NCI-H82 (cell line): ENCODE measurements at places on chromosomes 11 and 22.

GRCh38 chr22:36197065-36197440 is 4.6 kb downstream of the APOL4 start:
- peak; percentile 76 for DNase-seq

- no peak for DNase-seq
Observed at GRCh38 chr22:39630721-39631120, 60.2 kb downstream of the CACNA1I start.

- peak; percentile 78 for DNase-seq
Observed at GRCh38 chr22:36741204-36741793, 34.6 kb downstream of the IFT27 start.

DNA sequence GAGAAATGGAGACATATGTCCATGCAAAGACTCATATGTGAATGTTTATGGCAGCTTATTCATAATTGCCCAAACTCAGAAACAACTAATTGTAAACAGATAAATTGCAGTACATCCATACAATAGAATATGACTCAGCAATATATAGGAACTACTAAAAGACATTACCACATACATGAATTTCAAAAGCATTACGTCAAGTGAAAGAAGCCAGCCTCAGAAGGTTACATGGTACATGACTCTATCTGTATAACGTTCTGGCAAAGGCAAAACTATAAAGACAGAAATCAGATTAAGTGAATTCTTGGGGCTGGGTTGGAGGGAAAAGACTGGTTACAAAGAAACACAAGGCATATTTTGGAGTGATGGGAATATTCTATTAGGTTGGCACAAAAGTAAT is 7.2 kb downstream of the KCTD21 start:
- no peak for DNase-seq

- DNase-seq, result no peak
Observed at GRCh38 chr11:60338053-60338452, 11.0 kb downstream of the MS4A6E start.

GRCh38 chr22:42301742-42302102 is 31.3 kb upstream of the TCF20 start:
- no peak for DNase-seq

- DNase-seq, result no peak
Observed at GRCh38 chr11:77403211-77403610, 70.7 kb downstream of the PAK1 start.

DNA sequence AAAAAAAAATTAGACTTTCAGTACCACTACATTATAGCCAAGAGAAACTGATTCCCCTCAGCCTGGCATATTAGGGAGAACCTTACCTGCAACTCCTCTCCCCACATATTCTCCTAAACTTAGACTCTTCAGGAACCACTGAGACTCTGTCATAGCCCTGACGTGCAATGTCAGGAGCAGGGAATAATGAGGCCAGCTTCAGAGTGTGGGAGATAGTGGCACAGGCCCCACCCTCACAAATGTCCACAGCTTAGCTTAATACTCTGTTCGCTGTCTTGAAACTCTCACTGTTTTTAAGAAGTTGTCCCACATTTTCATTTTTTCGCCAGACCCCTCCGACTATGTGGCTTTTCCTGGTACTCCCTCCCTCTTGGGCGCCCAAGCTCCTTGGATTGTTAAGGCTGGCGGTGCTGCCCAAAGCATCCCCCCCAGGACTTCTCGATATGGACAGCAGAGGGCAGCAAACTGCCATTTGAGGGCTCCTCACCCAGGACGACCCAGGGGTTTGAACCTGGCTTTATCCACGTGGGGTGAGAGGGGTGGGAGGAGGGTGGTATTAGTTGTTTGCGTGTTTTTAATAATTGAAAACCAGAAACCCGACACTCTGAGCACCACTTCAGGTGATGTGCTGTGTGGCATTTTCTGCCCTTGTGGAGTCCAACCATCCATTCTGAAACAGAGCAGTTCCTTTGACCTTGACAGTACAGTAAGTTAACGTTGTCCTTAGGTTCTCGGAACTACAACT is 45.2 kb upstream of the RASSF10 start:
- DNase-seq, result peak; percentile 81

GRCh38 chr22:50361222-50361621 is 18.1 kb downstream of the PPP6R2 start:
- DNase-seq, result no peak

DNA sequence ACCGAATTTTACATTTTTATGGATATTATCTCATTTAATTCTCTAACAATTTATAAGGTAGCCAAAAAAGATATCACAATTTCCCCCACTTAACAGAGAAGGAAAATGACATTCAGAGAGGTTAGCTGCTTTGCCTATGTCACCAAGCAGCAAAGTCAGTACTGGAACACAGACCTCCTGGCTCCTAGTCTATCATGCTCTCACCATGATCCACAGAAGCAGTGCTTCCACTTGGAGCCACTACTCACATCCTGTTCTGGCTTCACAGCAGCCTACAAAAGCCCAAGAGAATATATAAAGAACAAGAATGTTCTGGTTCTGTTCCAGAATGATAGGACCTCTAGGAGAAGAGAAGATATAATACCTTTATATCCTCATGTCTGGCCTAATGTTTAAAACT is 59.5 kb upstream of the SCUBE2 start:
- no peak for DNase-seq

GRCh38 chr11:127972816-127973215 is 614.5 kb downstream of the ETS1 start:
- DNase-seq, result no peak

- DNase-seq, result no peak
Observed at GRCh38 chr22:41446057-41446501, 522 bp downstream of the TOB2 start.

GRCh38 chr22:19984201-19984753 is 32.3 kb downstream of the ARVCF start:
- no peak for DNase-seq

DNA sequence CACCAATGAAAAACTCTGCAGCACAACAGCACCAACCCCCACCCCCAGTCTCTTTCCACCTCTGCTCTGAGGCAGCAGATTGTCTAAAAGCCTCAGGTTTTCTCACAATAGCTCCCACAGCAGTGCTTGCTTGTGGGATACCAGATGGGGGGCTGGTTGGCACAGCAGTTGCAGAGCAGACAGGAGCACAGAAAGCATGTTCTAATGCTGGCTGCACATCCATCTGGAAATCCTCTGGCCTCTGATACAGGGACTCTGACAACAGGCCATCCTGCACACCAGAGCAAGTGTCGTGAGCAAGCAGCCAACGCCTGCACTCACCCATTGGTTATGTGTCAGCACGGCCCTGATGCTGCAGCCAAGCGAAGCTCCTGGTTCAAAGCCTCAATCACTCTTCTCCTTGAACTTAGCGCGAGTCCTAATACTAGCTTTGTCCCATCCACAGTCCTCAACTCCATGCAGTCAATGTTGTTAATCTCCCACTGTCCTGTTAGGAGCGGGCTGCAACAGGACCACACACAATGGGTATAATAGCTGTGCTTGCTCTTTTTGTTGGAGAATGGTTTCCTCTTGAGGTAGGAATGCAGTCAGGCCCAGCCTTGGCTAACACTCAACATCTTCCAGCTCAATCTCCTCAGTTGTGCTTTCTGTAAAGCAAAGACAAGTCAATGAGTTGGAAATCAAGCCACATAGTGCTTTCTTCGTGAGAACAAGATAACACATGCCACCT is 30.3 kb downstream of the VSTM5 start:
- DNase-seq, result no peak

DNA sequence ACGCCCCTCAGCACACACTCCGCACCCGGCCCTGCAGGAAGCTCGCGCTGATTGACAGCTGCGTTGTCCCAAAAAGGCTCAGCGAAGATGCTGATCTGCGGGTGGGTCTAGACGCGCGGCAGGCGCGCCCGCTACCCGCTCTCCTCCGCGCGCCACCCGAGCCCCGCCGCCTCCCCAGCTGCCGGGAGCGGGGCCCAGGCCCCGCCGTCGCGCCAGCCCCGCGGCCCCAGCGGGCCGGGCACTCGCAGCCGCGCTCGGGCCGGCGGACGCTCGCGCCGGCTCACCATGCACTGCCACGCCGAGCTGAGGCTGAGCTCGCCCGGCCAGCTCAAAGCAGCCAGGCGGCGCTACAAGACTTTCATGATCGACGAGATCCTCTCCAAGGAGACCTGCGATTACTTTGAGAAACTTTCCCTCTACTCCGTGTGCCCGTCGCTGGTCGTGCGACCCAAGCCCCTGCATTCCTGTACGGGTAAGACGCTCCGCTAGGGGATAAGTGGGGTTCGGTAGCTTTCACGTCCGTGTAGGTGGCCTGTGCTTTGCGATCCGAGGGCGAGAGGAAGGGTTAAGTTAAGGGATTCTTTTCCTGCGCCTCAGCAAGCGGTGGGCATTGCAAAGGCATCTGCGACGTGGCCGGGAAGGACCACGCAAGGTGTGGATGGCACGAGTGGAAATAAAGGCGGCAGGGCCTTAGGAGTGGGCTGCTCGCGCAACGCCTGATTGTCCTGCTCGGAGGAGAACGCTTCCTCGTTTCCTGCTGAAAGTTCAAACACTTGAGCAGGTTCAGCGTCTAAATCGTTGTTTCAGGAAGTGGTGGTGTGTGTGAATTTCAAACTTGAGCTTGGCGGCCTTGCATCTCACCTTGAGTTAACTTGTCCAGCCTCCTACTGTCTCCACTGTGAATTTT is at the start of gene BARX2:
Gene BARX2, plus strand, starts transcription at position 98 of the 907 bp plus-strand sequence. Its CDS starts 188 bp downstream, at position 286.
- DNase-seq, result peak; percentile 59

DNA sequence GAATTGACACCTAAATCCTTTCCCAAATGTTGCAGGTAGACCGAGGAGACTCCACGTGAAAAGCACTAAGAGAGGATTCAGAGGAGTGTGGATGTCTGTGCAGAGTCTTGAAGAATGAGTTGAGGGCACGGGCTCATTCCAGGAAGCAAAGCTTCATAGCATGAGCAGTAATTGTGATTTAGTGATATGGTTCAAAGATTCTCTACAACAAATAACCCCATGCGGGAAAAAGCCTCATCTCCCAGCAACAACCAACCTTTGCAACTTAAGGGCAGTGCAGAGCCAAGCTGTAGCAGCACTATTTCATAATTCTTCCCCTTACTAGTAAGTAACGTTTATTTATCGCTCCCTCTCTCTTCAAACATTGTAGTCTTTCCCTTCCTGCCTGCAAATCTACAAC is 87.5 kb upstream of the CLMP start:
- no peak for DNase-seq

- no peak for DNase-seq
Observed at GRCh38 chr22:19765477-19766239, 5.1 kb downstream of the TBX1 start.

DNA sequence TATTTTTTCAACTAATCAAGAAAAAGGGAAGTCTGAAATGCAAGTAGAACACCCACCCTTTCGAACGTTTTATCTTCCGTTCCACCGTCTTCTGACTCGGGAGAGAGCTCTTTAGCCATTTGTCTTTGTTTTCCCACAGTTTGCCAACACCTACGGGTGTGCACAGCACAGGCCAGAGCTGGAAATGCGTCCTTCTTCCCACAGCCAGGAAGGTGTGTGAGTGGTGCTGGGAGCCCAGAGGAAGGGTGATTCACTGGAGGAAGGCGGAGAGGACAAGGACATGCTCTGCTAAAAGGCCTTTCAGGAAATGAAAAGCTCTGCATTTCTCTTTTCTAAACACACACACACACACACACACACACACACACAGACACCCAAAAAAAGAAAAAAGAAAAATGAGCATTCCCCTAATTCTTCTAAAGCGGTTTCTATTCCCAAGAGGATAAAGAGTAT is 18.5 kb downstream of the ENDOD1 start:
- no peak for DNase-seq

DNA sequence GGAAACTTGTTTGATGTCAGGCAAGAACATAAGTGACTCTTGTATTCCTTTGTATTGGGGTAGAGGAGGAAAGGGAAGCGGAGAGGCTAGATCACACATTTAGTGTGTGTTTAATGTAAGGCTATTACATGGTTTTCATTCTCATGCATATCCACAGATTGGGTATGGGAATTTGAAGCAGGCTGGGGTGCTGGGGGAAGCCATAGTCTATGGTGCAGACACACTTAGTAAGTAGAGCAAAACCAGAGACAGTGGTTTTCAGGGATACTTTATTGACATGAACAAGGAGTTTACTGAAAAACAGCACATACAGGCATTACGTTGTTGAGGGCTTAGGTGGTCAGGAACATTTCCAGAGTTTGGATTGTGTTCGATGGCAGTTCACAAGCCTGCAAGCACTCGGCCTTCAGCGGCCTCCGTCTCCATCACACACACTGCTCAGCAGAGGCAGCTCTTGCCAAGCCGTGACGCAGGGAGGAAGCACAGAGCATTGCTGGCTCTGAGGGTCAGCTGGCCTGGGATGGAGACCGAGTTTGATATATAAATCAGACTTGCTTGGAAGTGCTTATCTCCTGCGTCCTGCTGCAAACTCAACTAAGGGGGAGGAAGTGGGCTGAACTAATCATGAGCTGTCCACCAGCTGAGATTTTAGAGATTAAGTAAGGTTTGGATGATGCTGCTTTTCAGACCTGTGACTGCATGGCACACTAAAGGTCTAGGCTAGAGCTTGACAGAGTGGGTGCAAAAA is 25.3 kb downstream of the SCN3B start:
- DNase-seq, result peak; percentile 6

DNA sequence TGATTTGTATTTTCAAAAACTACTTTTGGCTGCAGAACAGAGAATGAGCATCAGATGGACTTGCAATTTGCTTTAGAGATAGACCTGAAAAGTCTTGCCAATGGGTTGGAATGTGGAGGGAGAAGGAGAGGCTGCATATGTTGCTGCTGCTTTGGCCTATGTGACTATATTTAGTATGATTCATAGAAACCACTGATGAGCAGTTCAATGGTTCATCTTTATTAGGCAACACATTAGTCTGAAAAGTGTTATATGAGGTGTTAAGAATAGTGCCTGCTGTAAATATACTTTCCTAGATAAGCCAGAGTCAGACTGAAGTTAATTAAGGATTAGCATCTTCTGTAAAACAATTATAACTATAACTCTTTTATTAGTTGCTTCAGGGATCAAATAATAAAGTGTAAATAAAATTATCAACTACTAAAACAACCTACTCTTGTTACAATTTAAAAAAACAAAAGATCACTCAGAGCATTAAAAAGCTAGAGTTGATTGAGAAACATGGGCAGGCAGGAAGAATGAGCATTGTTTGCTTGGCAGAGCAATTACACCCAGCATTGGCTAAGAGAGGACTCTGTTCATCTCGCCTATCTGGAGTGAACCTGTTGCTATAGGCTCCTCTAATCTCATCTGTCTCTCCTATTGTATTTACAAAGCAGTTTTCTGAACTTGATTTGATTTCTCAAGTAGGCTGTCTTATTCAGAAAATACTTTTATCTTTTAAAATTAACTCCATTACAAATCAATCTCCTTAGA is 36.3 kb downstream of the HORMAD2 start:
- peak; percentile 33 for DNase-seq

- no peak for DNase-seq
Observed at GRCh38 chr22:46162771-46163556, 12.6 kb downstream of the PPARA start.
